ENCODE measurements at places on chromosomes 16 and 17.

- no peak for DNase-seq
These were observed 2.6 kb downstream of the APRT start for GRCh38 chr16:88809068-88809675.

DNA sequence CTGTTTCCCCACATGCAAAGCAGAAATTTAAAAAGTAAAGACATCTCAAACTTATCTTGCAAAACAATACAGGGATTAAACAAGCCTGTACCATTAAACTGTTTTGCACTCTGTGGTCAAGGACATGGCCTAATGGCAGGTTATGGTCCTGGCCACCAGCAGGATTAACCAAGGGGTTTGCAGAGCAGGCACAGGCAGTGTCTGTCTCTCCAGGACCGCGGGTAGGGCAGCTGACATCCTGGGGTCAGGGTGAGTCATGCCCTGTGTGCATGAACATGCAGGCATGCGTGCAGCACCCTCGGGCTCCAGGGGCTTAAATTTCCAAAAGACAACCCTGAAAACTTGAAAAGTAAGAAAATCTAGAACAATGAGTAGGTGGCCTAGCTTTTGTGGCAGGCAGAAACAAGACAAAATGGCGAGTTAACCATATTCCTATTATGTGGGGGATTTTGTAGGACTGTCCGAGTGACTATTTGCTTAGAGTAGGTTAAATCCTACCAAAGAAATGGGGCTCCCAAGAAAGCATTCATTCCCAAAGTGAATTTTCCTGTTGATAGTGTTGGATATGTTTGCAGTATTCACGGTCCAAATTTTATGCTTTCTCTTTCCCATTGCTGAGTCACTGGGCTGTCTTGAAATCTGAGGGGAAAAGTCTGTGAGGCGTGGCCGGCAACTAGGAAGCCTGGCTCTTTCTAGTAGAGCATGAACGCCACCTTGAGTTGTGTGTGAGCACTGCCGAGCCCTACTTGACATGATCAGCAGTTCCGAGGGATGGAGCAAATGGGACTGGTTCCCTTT lies 158.4 kb upstream of the FAM20A start:
- peak; percentile 68 for DNase-seq

DNA sequence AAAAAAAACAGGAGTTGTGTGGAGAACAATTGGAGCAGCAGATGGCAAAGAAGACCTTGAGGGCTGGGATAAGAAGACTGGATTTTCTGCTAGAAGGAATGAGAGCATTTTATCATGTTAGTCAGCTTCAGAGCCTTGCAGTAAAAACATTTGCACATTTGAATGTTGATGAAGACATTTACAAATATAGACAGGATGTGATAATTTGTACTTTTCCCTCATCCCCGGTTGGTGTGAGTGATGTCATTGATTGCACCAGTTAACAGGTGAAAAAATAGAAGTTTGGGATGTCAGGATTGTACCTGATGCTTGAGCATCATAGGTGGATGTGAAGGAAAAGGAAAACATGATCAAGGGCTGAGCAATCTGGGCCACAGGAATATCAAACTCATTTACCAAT lies 22.6 kb upstream of the MAPK3 start:
- DNase-seq = no peak

GRCh38 chr16:10770907-10771306 lies 27.3 kb downstream of the NUBP1 start:
- no peak for DNase-seq

GRCh38 chr17:11922638-11923037 lies 74.6 kb downstream of the ZNF18 start:
- DNase-seq = no peak

DNA sequence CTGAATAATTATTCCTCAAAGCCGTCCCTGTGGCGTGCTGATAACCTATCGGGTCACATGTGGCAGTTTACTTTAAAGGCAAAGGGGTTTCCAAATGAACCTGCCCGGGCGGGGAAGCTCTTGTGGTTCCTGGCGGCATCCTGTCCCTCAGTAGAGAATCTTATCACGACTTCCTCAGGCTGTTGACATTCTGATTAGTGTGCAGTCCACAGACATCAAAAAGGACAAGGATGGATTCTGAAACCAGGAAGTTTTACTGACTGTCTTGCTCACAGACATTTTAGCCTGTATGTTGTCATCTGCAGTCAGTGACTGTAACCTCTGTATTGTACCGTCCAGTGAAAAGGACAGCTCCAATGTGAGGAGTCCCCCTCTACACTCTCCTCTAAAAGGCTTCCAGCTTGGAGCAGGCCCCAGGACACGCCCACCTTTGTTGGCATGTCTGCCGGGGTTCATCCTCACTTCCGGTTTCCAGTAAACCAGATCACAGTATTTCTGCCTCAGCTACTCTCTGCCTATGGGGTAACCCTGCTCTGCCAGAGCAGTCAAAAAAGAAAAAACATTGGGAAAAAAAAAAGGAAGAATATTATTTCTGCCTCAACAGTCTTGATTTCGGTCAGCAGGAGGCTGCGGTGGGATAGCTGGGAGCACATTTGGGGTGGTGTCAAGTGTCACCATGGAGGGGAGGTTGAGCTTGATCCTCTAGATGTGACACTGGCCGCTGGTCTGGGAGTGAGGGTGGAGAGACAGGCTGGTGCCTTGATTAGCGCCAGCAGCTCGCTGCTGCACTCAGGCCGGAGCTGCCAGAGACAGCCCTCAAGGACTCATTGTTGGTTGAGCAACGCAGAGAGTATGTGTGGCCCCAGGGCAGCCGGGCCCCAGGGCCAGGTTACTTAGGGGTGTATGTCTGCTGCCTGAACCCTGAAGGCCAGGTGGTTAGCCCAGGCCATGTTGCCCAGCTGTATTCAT lies 89.0 kb upstream of the DNAH17 start:
- DNase-seq = peak; percentile 52

DNA sequence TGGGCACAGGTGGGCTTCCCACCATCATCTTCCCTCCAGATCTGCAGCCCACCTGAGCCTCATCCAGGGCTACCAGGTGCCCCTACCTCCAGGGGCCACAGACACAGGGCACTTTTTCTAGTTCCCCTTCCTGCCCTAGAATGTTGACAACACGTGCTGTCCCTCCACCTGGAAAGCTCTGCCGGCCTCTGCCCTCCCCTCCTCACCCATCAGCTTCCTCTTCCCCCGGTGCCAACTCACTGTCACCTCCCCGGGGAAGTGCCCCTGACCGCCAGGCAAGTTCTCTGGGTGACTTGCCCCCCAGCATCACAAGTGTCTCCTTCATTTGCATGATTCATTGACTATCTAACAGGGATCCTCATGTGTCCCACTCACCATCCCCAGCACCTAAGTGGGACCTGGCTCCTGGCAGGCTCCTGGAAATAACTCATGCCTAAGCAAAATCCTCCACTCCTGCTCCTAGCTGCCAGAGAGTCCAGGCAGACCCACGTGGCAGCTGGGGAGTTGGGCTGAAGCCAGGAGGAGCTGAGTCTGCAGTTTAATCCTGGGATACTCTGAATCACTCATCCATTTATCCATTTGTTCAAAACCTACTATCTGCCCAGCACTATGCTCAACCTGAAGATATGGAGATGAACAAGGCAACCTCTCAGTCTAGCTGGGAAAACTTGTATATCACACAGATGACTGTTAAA lies 304.4 kb downstream of the FOXL1 start:
- DNase-seq = no peak

DNA sequence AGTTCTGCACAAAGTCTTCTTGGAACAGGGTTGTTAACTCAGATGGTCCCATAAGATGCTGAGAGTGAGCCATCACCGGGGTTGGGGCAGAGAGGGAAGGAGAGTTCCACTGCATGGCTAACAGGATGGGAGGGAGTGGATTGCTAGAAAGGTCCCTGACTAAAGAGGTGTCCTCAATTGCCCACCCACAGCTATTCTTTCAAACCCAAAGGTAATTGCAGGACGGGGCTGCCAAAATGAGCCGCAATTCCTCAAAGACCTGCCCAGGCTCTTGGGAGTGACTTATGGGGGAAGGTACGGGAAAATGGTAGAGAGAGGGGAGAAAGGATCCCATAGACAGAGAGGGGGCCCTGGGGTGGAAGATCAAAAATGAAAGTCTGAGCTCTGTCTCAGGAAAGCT lies 60.4 kb downstream of the DYNLRB2 start:
- no peak for DNase-seq

GRCh38 chr17:539766-540165 lies 174.9 kb downstream of the VPS53 start:
- DNase-seq = no peak

GRCh38 chr17:74963656-74964055 lies 8.9 kb downstream of the HID1 start:
- DNase-seq = no peak

DNA sequence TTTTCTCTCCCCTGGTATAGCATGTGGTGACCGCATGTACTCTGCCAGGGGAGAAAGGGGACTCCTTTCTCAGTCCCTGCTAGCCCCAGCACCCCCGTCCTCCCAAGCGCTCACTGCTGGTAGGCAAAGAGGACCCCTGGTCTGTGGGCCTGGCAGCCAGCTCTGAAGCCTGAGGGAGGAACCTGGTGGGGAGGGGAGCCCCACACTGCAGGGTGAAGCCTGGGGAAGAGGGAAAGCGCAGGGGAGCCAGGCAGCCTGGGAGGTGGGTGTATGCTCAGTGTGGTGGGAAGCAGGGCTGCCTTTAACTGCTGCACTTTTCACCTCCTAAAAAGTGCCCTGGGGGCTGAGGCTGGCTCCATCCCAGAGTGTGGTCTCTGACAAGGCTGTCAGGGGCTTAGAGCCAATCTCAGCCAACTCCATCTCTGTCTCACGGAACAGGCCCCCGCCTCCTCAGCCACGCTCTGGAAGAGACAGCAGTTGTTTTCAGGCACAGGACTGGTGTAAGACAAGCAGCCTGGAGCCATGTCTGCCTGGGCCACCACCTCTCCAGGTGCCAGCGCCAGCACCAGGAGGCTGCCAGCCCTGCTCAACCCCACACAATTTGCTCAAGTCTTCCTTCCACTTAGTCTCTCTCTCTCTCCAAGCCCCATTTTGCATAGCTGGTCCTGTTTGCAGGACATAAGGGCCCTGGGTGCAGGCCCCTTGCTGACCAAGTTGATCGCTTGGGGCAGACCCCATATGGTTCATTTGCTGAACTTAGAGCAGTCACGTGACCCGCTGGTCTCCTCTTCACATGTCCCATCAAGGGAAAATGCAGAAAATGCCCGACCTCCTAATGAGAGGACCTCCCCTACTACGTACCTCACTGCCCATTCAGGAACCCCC lies 14.7 kb upstream of the TBX2 start:
- DNase-seq = no peak

DNA sequence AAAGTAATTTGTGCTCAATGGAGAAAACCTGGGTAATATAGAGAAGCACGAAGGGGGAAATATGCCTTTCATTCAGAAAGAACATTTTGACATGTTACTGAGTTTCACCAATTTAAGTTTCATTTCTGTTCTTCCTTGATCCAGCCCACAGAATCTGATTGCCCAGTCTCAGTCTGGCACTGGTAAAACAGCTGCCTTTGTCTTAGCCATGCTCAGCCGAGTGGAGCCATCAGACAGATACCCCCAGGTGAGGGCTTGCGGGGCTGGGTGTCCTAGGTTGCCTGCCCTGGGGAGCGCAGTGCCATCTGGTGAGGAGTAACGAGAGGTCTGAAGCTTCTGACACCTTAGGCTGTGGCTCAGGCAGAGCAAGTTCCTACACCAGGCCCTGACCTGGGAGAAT lies 17.7 kb downstream of the DDX19A start:
- no peak for DNase-seq

- DNase-seq = peak; percentile 19
These were observed 21.4 kb downstream of the ZC3H18 start for GRCh38 chr16:88591577-88592021.

DNA sequence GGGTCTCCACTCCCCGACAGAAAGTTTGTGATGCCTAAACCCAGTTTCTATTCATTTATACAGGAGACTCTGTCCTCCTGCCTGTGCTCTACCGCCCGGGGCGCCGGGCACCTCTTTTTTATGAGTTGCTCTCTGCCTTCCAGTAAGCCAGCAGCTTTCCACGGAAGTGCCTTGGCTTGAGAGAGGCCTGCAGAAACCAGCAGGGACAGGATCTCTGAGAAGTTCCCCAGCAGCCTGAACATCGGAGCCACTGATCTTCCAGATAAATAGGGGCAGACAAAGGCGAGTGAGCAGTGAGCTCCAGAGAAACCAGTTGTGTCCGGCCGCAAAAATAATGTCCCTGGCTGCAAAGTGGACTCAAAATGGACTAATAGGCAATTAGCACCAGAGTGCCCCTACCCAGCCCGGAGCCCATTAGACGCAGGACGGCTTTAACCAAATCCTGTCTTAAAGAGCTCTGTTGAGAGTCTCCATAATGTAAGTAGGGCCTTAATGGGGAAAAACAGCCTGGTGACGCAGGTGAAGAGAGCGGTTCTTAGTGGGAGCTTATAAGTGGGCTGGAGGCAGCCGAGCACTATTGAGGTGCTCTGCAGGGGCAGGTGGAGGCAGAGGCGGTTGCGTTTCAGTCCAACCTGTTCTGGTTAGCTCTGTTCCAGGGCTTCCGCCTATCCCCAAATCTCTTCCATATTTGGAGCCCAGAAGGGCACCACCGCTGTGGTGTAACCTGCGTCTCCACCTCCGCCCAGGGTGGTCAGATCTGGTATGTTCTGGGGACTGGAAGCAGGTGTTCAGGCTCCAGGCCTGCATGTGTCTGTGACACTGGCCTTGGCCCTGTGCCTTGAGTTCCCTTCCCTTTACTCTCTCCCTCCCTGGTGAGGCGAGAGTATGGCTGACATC lies 74.1 kb downstream of the NT5M start:
- no peak for DNase-seq

DNA sequence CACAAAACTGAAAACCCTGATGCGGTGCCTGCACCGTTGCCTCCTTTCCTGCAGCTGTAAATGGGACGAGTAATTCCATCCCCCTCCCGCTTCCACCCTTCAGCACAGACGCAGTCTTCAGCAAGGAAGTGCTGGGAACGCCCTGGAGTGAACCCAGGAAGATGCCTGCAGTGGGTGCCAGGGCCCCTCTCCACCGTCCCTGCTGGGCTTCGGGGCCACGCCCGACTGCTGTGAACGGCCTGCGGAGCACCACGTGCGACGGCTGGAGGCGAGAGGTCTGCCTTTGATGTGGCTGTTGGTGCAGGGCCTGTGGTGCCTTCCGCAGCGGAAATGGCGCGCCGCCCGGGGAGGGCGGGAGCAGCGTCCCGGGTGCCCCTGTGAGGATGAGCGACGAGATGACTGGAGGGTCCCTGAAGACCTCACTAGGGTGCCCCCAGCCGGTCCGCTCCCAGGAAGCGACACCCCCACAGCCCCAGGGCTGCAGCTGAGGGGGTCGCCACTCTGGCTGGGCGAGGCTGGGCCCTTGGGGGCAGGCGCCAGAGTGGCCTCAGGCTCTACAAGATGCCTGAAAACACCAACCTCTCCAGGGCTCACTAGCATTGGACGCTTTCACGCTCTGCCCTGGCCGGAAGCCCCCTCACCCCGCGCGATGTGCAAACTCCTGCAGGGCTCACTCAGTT lies 749 bp upstream of the MC1R start:
- peak; percentile 87 for DNase-seq

GRCh38 chr17:52027081-52027480 lies 131.4 kb downstream of the CA10 start:
- no peak for DNase-seq

GRCh38 chr16:63175313-63175712 lies 1139.1 kb upstream of the CDH8 start:
- DNase-seq = no peak

DNA sequence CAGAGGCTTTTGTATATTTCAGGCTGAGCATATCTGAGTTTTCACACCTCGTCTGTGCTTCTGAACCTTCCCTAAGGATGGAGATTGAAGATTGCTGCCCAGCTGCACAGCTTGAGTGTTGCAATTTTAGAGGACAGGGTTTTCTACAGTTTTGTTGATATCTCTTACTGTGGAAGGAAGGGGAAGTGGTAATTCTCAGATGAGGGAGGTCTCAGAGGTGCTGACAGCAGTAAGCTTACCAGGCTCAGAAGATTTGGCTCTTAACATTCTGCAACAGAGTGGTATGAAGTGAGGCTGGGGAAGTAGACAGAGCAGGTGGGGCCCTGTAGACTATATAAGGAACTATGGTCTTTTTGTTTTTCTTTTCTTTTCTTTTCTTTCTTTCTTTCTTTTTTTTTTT lies 45.8 kb upstream of the ARHGAP17 start:
- no peak for DNase-seq

All from activated naive CD8-positive, alpha-beta T cell treated with anti-CD3 and anti-CD28 coated beads, Interleukin-2, amount 50 U/mL, for 24 hours (primary cell).